Fibroblast of pulmonary artery (primary cell): ENCODE measurements at places on chromosomes 16 and 17.
A peak's percentile ranks its signal among the peaks of the same experiment; 100 is the strongest.

- no peak for DNase-seq
Observed at GRCh38 chr17:337866-338265, 14.7 kb downstream of the RPH3AL start.

DNA sequence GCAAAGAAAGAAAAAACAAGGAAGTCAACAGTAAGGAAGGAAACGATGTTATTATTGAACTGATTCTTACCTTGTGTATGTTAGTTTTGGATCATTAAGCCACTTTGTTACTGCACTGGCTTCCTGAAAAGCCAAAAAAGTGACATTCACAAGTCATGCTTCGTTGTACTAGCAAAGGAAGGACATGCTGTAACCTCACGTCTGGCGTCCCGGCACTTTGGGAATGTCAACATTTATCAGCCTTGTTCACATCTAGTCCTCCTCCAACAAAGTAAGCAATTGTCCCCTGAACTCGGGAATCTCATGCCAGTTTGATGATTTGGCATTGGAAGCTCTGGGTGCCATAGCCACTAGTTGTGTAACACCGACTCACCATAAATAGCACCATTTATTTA is 731 bp upstream of the MKS1 start:
- DNase-seq = no peak

DNA sequence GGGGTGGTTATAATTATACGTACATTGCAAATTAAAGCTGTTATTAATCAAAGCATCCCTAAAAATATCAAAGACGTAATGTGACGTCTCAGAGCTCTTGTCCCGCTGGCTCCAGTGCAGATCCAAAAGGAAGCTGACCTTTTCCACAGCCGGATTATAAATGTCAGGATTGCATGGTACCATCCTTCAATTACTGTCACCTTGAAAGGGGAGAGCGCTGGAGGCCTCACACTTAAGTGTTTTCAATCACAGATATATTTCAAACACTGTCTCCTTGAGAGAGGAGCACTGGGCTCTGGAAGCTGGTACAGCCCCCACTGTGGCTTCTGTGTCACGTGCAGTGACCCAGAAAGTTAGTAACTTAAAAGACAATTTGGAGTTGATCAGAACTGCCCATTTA is 94.2 kb downstream of the AIPL1 start:
- DNase-seq = no peak

DNA sequence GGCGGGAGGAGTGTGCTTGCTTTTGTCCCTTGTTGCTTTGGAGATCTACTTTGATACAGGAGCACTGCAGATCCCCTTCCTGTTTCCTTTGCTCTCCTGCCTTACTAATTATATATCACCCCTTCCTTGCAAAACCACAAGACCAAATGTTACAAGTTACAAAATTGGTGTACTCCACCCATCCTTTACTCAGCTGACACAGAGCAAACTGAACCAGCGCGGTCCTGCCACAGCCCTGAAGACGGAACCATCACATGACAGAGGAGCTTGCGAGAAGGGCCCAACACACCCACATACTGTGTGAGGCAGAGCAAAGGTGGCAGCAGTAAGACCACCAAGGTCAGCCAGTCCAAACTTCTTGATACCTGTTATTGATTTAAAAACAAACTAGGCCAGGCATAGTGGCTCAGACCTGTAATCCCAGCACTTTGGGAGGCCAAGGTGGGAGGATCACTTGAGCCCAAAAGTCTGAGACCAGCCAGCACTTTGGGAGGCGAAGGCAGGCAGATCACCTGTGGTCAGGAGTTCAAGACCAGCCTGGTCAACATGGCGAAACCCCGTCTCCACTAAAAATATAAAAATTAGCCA is 33.2 kb downstream of the CYTH1 start:
- DNase-seq = peak; percentile 45

GRCh38 chr17:8016632-8017424 is 14.4 kb downstream of the GUCY2D start:
- DNase-seq = peak; percentile 56

GRCh38 chr16:52591471-52591870 is 44.5 kb upstream of the TOX3 start:
- DNase-seq = no peak

DNA sequence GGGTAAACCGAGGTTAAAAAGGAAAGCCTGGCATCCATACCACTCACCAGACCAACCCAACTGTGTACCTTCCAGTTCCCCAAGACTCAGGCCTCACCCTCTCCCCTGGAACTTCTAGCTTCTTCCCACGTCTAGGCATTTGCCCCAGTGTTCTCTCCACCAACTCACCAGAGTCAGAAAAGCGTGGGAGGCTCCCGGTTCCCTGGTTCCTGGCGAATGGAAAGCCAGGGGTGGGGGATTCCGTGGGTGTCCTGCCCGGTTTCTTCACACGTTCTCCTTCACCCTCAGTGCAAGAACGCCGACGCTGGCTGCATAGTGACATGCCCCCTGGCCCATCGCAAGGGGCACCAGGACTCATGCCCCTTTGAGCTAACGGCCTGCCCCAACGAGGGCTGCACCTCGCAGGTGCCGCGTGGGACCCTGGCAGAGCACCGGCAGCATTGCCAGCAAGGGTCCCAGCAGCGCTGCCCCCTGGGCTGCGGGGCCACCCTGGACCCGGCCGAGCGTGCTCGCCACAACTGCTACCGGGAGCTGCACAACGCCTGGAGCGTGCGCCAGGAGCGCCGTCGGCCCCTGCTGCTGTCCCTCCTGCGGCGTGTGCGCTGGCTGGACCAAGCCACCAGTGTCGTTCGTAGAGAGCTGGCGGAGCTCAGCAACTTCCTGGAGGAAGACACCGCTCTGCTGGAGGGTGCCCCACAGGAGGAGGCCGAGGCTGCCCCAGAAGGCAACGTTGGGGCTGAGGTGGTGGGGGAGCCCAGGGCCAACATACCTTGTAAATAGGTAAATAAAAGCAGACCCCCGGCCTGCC is 1.7 kb downstream of the RNF151 start:
- no peak for DNase-seq

- DNase-seq = peak; percentile 70
Observed at GRCh38 chr17:35373984-35374765, 754 bp upstream of the SLFN11 start.

DNA sequence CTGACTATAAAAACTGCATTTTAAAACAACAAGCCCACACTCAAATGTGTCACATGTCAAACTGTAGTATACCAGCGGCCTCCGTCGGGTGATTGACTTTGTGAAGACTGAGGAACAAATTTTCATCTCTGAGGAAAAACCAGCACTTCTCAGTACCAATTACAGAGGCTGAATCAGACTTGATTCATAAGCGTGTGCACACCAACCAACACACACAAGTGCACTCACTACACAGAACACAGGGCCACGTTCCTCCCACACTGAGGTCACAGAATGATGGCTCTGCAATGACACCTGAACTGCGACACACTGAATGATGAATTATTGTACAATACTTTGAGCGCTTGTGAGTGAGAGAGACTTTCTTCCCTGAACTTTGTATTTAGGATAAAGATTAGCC is 29.6 kb downstream of the XPO6 start:
- DNase-seq = no peak

DNA sequence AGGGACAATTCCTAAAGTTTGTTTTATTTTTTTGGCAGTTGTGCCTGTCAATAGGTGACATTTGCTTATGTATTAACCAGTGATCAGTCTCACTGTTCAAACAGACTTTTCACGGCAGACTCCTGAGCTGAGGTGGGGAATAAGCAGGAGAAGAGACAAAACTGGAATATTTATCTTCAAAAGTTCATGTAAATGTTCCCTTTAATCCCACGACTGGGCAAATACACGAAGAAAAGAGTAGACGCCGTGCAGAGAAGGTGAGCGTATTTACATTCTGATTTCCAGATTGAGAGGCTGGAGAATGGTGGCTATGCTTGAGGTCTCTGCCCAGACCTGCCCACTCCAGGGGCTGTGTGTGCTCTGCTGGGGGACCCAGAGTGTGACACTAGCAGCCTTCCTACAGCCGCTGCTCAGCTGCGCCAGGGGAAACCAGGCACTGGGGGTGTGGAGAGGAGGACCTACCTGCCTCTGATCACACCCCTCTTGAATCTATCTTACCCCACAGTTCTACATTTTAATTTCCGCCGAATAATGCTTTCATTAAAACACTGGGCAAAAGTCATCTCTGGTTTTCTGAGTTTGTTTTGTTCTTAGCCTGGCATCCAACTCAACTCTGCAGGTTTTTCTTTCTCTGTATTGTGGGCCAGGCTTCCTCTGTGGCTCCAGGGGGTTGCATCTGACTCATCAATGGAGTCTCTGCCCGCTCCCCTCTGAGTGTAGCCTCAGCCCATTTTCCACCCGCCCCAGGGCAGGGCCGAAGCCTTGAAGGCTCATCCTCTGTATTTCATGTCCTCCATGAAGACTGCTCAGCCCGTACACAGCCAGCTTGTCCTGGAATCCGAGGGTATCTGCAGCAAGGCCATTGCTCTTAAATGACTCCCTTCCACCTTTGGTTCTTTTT is 237.1 kb downstream of the NTN1 start:
- no peak for DNase-seq

DNA sequence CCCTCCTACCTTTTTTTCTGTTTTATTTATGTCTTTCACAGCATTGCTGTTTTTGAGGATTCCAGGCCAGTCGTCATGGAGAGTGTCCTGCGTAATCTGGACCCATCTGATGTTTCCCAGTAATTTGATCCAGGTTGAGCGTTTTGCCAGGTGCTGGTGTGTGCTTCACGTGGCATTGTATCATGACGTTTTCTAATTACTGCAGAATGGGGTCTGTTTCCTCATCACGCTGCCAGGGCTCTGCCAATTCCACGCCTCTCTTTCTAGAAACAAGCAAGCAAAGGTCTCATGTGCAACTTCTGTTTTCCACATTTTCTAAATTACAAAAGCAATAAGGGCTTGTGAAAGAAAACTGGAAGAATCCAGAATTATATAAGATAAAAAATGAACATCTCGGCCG is 28.3 kb upstream of the BHLHA9 start:
- DNase-seq = peak; percentile 40

- DNase-seq = peak; percentile 40
Observed at GRCh38 chr16:21590796-21591195, 8.6 kb upstream of the METTL9 start.

- no peak for DNase-seq
Observed at GRCh38 chr16:2358811-2359210, 18.3 kb upstream of the ABCA3 start.

- no peak for DNase-seq
Observed at GRCh38 chr17:63993368-63993985, 4.7 kb upstream of the PRR29 start.

DNA sequence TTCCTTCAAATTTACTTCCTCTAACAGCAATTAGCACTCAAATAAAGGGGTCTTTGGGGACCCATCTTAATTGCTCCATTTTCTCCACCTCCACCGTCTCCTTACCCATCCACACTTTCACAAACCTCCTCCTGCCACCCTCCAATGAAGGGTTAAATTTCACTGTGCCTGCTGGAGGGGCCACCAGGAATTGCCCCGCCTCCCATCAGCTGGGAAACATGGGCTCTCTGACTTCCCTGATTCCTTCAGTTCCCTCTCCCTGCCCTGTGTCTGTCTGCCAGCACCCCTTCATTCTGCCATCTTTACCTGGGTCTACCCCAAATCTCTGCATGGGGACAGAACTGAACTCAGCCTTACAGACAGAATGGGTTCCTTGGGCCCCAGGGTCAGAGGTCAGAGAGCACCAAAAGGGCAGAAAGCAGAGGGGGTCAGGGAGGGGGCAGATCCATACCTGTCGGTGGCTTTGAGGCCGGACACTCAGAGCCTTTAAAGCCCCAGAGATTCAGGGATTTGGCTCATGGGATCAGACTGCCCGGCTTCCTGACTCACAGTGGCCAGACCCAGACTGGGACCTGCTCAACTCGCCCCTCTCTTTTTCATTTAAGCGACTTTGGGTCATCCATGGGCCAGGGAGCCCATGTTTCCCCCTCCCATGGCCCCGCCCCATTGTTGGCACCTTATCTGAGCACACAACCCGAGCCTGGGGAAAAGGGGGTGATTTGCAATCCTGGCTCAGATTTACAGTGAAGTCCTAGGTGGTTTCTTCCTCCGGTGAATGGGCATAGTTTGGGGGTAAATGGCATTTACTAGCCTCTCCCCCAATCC is 17.6 kb upstream of the SP2 start:
- no peak for DNase-seq

DNA sequence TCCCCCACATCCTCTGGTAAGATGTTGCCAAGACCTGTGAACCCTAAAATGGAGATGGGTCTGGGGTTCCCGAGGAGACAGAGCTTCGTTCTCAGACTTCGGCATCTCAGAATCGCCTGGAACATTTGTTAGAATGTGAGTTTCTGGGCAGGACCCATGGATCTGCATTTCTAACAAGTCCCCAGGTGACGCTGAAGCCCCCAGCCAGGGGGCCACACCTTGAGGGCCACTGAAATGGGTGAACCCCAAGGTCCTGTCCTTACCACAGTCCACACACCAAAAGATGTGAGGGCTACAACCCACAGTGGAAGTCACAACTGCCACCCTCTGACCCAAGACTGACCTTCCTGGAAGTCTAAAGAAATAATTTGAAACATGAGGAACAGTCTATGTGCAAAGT is 14.0 kb downstream of the MPP3 start:
- no peak for DNase-seq

DNA sequence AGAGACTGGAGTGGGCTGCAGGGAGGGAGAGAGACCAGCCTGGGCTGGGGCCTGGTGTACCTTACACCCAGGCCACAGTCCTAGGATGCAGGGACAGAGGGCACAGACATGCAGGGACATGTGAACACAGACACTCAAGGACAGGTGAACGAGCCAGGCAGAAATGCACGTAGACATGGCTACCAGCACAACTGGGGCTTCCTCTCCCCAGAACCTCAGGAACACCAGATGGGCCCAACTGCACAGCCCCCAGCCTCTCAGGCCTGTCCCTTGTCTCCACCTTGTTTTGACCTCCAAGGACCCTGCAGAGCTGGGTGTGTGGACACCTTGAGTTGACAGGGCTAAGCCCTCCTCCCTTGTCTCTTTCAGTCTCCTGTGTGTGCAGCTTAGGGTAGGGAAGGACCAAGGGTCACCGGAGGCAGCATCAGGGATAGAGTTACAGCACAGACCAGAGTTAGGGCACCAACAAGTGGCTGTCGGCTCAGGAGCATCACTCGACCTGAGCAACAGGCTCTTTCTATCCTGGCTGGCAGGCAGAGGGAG is 9.2 kb downstream of the SEZ6 start:
- DNase-seq = no peak

DNA sequence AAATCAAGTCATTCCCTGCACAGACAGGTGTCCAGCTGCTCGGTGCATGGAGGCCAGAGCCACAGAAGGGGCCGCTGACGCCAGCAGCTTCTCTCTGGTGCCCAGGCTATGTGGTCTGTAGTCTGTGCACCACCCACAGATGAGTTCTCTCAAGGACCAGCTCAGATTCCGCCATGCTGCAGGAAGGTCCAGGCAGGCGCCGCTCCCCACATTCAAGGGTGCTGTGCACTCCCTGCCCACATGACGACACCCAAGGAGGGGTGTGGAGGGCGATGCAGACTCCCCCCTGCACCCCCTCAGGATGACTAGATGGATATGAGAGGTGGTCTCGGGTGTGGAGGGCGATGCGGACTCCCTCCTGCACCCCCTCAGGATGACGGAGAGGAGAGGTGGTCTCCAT is 119.0 kb downstream of the ANKRD11 start:
- DNase-seq = no peak

- DNase-seq = no peak
Observed at GRCh38 chr16:84320511-84320910, 25.8 kb downstream of the WFDC1 start.

GRCh38 chr16:3175157-3176093 is 12.6 kb upstream of the OR1F1 start:
- DNase-seq = no peak

GRCh38 chr17:44775136-44775837 is 16.5 kb downstream of the ADAM11 start:
- peak; percentile 98 for DNase-seq

- no peak for DNase-seq
Observed at GRCh38 chr17:75875940-75876189, 2.5 kb downstream of the TRIM47 start.

- DNase-seq = no peak
Observed at GRCh38 chr16:27740496-27741201, 190.7 kb downstream of the KATNIP start.
